ENCODE measurements at places on chromosomes 12 and 14.

DNA sequence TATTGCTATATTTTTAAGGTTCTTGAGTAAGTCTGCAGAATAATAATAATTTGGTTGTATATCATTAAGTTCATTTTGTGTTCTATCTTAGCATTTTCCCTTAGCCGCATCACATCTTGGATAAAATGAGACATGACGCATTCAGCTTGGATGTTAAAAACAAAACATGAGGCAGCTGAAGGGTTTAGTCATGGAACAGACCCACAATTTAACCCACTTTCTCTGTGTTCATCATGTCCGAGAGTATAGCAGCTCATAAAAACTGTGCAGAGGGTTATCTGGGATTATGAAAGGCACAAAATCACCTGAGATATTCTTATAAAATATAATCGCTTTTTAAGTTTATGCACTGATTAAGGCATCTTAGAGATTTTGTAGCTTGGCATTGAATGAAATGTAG, 219.3 kb downstream of the TRHDE start:
- DNase-seq = no peak

GRCh38 chr14:90421632-90422020, 24.8 kb downstream of the CALM1 start:
- no peak for DNase-seq

DNA sequence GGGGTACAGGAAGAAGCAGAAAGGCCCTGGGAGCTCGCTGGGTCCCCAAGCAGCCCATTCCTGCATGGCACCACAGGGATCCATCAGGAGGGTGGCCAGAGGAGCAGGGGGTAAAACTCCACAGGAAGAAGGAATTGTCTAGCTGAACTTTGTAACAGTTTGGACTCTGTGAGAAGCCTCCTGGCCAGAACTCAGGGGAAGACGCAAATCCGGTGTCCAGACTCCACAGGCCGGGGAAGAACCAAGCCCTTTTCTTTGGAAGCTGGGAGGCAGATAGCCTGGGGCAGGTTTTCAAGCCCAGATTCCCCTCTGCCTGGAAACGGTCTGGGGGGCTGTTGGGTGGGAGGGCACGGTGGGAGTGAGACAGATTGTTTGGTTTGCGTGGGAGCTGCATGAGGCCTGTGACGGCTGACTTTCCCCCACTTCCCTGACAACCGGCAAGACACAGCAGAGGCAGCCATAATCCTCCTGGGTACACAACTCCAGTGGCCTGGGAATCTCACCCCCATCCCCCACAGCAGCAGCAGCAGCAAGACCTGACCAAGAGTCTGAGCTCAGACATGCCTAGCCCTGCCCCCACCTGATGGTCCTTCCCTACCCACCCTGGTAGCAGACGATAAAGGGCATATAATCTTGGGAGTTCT, 16.7 kb downstream of the GPHB5 start:
- no peak for DNase-seq

DNA sequence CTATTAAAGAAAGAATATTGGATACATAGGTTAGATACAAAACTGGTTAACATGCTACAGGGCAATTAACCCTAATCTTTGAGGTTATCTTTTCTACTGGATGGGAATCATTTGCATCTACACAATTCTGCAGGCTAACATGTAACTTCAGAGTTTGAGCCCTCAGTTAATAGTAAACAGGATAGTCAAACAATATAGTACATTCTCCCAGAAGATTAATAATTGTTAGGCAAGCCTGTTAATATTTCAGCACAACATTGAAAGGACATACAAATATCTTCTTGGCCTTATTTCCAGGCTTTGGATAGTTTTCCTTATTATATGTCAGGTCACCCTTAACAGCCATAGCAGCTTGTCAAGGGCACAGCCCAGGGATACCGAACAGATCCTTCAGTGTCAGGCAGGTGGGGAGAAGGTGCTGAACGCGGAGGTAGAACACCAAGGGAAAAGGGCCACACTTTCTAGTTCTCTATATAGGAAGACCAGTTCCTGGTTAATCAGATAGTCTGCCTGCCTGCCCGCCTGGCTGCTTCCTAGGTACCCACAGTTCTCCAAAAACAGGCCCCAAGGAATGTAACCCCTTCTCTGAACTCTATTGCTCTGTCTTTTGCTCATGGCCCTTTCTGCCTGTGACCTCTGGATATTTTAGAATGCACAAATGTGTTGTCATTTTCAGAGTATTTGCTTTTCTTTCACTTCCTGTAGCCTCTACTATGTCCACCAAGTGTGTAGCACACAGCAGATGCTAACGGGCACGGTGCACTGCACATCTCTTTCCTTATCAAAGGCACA, 256.0 kb downstream of the PCNX1 start:
- DNase-seq = no peak

Measured in WTC11 (cell line).